ENCODE measurements at places on chromosomes 5 and 9.

GRCh38 chr5:6372251-6373080, 5.9 kb downstream of the MED10 start:
- no peak for DNase-seq

DNA sequence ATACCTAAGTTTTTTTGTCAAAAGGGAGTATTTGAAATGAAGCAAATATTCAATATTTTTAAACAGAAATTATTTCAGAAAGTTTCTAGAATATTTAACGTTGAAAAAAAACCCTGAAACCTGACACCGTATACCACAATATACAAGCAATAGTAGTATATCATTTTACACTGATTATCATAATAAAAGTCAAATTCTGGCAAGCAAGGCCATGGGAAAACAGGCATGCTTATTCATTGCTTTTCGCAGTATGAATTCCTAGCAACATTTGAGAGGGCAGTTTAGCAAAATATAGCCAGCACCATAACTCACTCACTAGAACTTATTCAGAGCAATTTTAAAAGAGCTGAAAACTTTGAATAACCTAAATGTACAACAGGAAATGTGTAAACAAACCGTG, 46.1 kb downstream of the ERAP1 start:
- DNase-seq, result no peak

DNA sequence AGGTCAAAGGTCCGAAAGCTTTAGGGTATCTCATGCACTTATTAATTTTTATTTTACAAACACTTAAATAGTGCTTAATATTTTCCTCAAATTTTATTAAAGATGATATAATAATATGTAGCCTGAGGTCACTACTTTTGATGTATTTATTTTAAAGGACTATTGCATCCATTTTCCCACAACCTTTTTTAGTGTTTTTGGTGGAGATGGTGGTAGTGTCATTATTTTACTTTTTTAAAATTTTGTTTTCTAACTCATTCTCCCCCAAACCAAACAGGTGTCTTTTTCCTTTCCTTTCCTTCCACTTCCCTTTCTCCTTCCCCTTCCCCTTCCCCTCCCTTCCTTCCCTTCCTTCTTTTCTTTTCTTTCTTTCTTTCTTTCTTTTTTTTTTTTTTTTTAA, 328.6 kb downstream of the CYLC2 start:
- no peak for DNase-seq

DNA sequence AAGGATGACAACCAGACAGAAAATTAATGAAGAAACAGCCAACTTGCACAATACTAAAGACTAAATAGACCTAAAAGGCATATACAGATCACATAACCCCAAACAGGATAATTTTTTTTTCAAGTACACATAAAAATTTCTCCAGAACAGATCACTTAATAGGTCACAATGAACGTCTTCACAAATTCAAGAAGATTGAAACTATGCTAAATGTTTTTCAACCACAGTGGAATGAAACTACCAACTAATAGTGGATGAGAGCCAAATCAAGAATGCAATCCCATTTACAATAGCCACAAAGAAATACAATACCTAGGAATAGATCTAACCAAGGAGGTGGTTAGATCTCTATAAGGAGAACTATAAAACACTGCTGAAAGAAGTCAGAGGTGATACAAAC, 145.8 kb downstream of the TMEM232 start:
- DNase-seq, result no peak

- no peak for DNase-seq
Observed at GRCh38 chr5:80736730-80737129, 81.9 kb upstream of the DHFR start.

DNA sequence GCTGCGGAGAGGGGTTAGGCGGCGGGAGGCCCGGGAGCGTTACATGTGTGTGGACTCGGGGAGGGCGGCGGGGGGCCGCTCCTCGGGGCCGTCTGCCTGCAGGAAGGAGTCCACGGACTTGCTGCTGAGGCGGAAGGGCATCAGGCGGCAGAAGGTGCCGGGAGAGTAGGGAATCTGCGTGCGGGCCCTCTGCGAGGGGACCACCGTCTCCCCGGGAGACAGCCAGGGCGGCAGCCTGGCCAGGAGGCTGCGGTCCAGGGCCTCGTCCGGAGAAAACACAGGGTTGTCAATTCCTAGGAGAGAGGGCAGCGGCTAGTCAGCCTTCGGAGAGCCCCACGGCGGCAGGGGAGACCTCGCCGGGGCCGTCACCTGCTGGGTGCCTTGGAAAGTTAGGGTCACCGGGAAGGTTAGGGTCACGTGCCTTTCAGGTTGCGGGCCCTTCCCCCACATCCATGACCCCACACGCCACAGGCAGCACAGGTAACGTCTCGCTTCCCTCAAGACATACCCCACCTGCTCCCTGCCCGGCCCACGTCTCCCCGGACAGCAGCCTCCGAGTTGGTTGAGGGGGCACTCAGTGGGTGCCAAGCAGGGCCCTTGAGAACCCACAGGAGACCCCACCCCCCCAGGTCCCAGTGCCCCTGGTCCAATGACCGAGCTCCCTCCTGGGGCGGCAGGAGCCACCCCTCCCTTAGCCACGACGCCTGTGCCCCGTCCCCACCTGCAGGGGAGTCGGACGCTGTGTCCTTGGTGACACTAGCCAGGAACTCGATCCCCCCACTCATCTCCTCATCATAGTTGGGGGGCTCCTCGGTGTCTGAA, 32.1 kb downstream of the EXOC3 start:
- no peak for DNase-seq

- DNase-seq, result peak; percentile 55
Observed at GRCh38 chr5:132883261-132883834, 9.9 kb downstream of the LEAP2 start.

GRCh38 chr5:73962801-73963425, 336.9 kb downstream of the ARHGEF28 start:
- no peak for DNase-seq

GRCh38 chr9:127974001-127974768, 6.6 kb downstream of the EEIG1 start:
- DNase-seq, result no peak

DNA sequence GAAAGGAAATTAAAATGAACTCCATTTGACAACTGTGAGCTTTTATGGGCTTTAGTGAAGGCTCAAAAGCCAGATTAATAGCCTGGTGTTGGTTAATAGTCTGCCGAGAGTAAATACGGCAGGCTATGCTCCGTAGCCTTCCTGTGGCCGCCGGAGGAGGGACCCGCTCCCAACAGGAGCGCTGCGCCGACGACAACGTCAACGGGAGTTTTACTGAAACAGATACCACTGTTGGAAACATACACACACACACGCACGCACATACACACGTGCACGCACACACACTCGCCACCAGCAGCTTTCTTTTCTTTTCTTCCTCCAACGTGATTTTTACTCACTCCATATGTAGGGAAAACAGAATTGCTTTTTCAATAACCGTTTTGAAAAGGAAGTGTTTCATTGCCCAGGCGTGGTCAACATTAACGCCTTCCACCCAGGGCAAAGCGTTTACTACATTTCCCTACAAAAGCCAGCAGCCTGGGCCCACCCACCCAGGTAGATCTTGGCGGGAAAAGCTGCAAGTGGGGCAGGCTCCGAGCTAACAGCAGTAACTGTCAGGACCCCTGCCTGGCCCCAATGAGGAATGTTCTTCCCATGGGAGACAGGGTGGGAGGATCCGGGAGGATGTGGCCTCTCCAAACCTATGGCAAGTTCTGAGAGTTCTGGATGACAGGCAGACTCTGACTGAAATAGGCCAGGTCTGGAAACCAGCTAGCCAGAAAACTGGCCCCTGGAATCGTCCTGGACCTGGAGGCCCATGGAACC, 72.3 kb downstream of the PAX5 start:
- DNase-seq, result no peak

GRCh38 chr5:112657804-112658203, 79.9 kb upstream of the APC start:
- DNase-seq, result no peak

DNA sequence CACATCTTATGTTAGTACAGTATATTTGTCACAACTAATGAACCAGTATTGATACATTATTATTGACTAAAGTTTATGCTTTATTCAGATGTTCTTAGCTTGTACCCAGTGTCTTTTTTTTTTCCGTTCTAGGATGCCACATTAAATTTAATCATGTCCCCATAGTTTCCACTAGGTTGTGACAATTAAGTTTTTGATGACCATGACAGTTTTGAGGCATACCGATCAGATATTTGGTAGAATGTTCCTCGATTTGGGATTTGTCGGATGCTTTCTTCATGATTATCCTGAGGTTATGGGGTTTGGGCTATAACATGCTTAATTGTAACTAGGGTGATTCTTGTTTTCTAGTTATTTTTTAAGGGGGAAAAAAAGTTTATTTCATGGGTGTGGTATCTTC, 22.6 kb downstream of the PRRC2B start:
- no peak for DNase-seq

GRCh38 chr9:130934702-130935647, 4.1 kb downstream of the FIBCD1 start:
- DNase-seq, result no peak

GRCh38 chr5:168324859-168325630, 33.6 kb downstream of the WWC1 start:
- DNase-seq, result no peak

DNA sequence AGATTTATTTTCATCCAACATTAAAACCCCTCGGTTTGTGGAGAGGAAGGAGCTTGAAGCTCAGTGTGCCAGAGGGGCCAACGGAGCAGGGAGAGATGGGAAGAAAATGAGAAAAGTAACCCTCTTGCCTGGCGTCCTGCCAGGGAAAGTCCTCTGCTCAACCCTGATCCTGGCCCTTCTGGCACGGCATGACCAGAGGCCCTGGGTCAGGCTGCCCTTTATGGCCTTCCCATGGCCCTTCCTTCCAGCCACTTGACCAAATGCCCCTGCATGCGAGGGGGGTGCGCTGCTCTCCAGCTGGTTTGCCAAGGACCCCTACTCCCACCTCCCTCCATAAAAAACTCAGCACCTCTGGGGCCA, 43.8 kb downstream of the SPRY4 start:
- no peak for DNase-seq

DNA sequence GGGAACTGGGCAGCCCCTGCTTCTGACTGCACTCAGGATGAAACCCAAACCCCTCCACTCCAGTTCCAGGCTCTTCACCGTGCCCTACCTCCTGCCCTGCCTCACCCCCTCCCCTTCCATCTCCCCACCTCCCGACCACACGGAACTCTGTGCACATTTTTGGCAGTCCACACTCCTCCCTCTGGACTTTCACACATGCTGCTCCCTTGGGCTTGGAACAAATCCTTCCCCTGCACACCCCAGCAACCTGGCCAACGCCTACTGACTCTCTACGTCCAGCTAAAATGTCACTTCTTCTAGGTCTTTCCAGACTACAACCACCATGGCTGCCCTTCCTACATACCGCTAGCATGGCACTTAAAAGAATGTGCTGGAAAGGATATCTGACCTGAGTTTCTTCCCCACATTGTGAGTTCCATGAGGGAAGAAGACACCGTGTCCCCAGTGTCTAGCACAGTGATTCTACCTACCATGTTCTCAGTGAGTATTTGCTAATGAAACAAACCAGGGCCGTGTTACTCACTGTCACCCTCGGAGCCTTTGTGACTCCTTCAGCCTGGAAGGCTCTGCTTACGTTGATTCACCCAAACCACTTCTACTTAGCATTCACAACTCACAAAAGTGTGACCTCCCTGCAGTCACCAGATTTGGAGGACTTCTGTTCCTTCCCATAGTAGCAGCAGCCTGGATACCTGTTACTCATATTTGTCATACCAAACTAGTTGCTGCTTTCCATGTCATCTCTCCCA, 18.7 kb downstream of the RETREG1 start:
- DNase-seq, result no peak

DNA sequence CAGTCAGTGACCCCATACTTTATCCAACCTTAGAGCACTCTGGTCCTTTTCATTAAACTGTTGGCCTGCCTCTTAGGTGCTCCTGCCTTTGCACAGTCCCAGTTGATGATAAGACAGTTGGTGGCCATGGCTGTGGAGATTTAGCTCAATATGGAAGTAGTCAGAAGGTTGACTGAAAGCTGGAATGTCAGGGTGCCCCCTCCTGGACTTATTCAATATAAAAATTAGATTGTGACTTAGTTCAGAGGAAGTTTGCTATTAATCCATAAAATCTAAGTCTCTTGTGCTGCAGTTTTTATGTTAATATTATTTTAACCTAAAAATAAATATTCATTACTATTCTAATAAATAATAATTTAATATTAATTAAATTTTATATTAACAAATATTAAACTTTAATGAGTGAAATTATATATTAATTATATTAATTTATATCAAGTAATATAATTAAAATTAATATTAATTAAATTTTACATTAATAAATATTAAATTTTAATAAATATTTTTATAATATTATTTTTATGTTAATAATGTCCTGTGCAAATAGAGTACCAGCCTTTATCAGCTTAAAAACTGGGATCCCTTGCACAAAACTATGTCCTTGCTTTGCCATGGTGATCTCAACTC, 77.7 kb upstream of the ADAMTSL1 start:
- no peak for DNase-seq

Data from amniotic stem cell (primary cell).